GM12892 (cell line): ENCODE measurements at places on chromosomes 6 and 20.

GRCh38 chr20:56392881-56393482 lies 537 bp downstream of the CSTF1 start:
- DNase-seq = peak; percentile 23

- no peak for DNase-seq
Measured at GRCh38 chr6:131970076-131970859, 19.1 kb upstream of the CCN2 start.

DNA sequence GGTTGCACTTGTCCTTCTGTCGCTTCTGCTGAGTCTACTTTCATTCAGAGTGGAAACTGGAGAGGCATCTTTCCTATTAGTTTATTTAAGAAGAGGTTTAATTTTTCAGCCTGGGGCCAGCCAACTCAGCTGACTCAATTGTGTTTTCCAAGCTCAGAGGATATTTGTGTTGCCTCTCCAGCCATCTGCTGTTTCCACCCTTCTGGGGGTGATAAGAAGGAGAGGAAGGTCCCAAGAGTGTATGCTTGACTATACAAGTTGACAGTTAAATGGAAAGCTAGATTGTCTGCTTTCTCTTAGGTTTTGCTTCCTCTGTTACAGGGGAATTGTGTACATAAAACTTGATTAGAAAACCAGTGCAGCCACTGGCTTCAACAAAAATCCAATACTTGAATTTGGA lies 3.0 kb downstream of the PSMF1 start:
- no peak for DNase-seq

GRCh38 chr6:17962436-17963031 lies 24.9 kb downstream of the KIF13A start:
- no peak for DNase-seq

DNA sequence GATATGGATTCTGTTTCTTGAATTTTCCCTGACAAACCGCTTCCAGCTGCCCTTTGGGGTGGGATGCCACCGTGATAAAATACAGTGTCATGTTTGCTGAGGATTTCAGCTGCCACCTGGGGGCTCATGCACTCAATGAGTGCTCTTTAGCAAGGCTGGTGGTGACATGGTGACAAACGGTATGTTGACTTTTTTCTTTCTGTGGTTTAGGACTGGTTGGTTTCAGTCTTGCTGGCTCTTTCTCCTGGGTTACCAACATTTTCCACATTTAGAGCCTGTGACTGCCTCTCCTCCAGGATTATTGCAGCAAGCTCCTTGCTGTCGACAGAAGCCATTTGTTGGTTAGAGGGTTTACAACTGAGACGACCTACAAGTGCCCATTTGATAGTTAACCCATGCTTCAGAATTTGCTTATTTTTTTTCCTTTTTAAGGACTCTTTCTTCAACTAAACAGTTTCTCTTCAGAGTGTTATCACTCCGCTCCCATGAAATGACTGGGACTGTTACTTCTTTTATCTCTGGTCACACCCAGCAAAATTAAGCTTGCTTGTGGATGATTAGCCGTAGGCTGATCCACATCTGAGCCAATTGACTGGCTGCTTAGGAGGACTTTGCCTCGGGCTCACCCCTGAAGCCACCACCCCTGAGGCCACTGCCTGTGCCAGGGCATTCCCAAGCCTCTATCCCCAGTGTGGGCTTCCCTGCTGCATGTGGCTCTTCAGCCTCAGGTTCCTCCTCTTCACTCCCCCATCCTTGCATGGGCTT lies 48.4 kb upstream of the CDYL start:
- DNase-seq = no peak

DNA sequence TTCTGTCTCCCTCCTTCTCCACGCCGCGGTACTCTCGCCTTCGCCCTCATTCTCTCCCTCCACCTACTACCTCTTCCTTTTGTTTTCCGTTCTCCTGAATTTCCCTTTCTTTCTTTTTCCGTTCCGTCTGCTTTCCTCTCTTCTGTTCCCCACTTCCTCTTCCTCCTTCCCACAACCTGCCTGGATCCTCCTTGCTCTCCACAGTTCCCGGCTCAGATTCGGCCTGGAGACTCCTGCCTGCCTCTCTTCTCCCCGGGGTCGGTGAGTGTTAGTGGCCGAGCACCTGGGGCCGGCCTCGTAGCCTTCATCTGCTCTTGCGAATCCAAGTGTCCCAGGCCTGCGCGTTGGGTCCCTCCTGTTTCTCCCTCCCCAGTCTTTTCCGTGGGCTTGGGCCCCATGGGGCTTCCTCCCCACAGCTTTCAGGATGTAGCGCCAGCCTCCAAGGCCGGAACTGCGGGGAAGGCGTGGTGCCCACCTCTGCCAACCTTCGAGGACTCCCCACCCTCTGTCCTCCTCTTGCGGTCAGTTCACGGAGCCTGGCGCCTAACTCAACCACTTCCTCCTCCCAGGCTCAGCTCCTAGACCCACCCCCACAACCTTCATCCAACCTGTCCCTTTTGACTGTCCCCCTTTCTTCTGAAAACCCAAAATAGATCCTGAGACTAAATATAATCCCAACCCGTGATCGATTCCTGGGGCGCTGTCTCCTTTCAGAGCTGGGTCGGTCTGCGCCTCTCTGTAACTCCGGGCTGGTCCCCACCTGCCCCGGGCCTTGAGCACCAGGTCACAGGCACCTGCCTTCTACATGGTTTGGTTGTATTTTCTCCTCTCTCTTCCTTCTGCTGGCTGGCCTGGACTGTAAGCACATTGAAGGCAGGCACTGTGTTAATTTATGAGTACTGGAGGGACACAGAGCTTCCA lies 6.8 kb downstream of the NRN1 start:
- DNase-seq = no peak

- no peak for DNase-seq
Measured at GRCh38 chr20:51178153-51178552, 155.2 kb upstream of the KCNG1 start.

GRCh38 chr6:37686111-37686510 lies 11.6 kb downstream of the MDGA1 start:
- DNase-seq = no peak

- no peak for DNase-seq
Measured at GRCh38 chr6:2962004-2962403, 9.4 kb downstream of the SERPINB6 start.

GRCh38 chr6:43428874-43429273 lies 1.5 kb downstream of the ABCC10 start:
- DNase-seq = no peak

DNA sequence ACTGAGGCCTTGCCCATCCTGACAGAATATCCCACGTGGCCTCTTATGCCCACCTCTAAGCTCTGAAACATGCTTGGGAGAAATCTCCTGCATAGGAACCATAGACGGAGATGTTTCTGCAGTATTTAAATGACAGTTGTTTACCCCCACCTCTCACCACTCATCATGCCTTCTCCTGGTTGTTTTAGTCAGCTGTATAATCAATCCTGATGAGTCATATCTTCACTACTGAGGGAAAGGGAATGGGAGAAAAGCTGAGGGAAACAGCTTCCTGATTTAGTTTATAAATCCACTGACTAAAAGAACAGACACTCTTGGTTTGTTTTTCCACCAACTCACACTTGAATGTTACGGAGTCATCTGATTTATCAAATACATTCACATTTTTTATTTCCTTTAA lies 113.2 kb upstream of the TENT5A start:
- no peak for DNase-seq

- no peak for DNase-seq
Measured at GRCh38 chr6:129732034-129732433, 22.1 kb upstream of the ARHGAP18 start.

- no peak for DNase-seq
Measured at GRCh38 chr6:44232676-44233566, 9.5 kb downstream of the SLC29A1 start.

GRCh38 chr6:96645106-96645505 lies 82.2 kb downstream of the FHL5 start:
- DNase-seq = no peak

DNA sequence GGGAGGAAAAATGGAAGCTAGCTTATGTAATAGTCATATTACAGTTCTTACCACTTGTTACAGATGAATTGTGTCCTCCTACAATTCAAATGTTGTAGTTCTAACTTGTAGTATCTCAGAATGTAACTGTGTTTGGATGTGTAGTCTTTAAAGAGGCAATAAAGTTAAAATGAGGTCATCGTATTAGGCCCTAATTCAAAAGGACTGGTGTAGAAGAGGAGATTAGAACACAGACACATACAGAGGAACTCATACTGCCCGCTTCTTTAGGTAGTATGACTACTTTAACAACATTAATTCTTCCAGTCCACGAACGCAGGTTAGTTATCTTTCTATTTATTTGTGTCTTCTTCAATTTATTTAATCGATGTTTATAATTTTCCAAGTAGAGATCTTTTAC lies 46.5 kb upstream of the TPD52L1 start:
- no peak for DNase-seq

GRCh38 chr6:97697456-97697855 lies 414.4 kb upstream of the MMS22L start:
- DNase-seq = no peak

GRCh38 chr20:47359530-47360296 lies 3.2 kb upstream of the ZMYND8 start:
- no peak for DNase-seq

DNA sequence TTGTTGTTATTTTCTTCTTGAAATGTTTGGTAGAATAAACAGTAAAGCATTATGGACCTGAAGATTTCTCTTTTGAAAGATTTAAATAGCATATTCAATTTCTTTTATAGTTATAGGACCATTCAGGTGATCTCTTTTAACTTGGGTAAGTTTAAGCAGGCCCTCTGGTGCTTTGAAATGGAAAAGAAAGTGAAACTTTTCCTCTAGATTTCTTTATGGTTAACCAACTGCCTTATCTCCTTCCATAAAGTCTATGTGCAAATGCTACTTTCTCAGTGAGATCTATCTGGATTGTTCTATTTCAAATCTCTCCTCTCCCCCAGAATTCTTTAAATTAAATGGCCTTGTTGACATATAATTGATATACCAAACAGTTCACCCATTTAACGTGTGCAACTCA lies 54.0 kb downstream of the PHACTR2 start:
- no peak for DNase-seq

GRCh38 chr20:13567663-13568062 lies 71.1 kb downstream of the TASP1 start:
- DNase-seq = no peak

GRCh38 chr20:48064929-48065328 lies 279.6 kb upstream of the SULF2 start:
- DNase-seq = no peak

DNA sequence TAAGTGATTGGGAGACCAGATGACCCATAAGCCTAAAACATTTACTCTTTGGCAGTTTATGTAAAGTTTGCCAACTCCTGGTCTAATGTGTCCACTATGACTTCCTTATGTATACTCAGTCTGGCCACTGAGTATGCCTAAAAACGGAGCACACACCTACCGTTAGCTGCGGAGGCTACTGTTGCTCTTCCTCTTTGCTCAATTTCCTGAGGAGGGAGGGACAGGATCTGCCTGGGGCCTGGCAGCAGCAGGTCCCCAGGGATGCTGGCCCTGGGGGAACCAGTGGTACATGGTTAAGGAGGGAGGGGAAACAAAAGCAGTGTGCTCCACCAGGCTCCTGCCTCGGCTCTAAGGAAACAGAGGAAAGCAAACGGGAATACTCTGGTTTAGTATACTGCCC lies 113.5 kb downstream of the CDYL start:
- no peak for DNase-seq

- no peak for DNase-seq
Measured at GRCh38 chr20:44959638-44960102, 527 bp downstream of the TOMM34 start.

- DNase-seq = no peak
Measured at GRCh38 chr20:3758566-3758965, 9.0 kb downstream of the ADISSP start.

- no peak for DNase-seq
Measured at GRCh38 chr6:79631693-79632172, 604 bp downstream of the SH3BGRL2 start.

DNA sequence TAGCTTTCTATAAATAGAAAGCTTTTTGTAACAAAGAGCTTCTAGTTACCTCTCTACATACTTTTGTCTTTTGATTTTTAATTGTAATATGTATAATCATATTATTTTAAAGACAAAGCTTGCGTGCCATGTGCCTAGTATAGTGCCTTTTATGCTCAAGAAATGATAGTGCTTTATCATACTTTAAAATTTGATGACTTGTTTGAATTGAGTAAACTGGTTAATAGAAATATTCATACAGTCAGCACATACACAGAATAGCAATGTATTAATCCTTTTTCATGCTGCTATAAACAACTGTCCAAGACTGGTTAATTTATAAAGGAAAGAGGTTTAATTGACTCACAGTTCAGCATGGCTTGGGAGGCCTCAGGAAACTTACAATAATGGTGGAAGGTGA lies 313.0 kb downstream of the FRK start:
- no peak for DNase-seq

DNA sequence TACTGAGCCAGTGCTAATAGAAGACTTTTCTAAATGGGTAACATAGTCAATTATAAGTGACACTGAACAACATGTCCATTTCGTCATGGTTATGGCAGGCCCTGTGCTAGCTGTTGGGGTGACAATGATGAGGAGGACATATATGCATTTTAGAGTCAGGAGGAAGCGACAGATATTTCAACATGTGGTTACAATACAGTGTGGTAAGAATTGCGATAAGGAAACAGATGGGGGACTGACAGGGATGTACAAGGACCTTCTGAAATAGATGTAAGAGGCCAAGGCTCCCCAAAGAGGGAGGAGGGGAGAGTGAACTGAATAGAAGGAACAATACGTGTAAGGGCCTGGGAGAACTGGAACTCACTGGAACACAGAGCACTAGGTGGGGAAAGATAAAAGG lies 11.7 kb downstream of the MMP24 start:
- no peak for DNase-seq

DNA sequence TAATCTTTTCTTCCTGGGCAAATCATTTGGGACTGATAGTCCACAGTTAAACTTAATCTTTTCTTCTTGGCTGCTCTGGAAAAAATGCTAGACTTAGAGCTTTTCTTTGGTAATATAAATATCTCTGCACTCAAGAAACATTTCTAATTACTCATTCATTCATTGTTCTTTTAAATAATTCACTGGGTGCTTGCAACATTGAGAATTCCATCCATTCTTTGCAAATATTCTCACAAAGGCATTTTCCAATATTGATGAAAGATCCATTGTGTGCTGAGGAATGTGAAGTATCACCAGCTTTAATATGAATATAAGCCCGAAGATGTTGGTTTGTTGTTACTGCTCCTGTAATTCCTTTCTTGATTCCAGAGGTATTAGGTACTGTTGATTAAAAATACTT lies 38.4 kb downstream of the AKAP7 start:
- DNase-seq = no peak

DNA sequence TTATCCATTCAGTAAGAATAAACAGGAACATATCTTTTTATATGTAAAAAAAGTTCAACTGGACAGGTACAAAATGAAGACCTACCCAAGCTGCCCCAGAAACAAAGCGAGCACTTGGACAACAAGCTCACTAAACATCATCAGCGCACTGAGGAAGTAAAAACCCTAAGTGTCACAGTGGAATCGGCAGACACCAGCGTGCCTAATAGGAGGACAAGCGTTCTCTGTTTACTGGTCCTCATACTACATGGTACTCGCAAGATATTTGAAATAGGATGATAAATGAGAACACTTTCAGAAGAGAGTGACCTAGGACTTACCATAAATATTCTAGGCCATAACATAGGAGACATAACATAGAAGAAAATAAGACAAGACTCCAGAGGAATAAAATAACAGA lies 18.2 kb downstream of the MAP7 start:
- no peak for DNase-seq

GRCh38 chr6:61949971-61950370 lies 336.1 kb downstream of the KHDRBS2 start:
- no peak for DNase-seq

GRCh38 chr6:44787254-44787834 lies 399.8 kb downstream of the CDC5L start:
- DNase-seq = no peak
